GM23248 (cell line): ENCODE measurements at places on chromosomes 16 and 17. TPM values are rescaled to one million over a fixed set of nuclear protein-coding genes. Genes with fewer than 3 reads are reported as not detected.
A peak's percentile ranks its signal among the peaks of the same experiment; 100 is the strongest.

GRCh38 chr16:2456551-2457153 lies 3.3 kb upstream of the TEDC2 start:
- no peak overlapping the region for H3K27ac ChIP-seq
- no peak overlapping the region for H3K4me3 ChIP-seq
- DNase-seq = no peak
- H3K36me3 ChIP-seq = no peaks in the 10 kb centered on the region
- H3K27me3 ChIP-seq = no peaks in the 10 kb centered on the region

GRCh38 chr16:72798264-72798663 lies 249.7 kb downstream of the ZFHX3 start:
- no peak overlapping the region for H3K4me3 ChIP-seq
- no peak overlapping the region for H3K27ac ChIP-seq
- H3K36me3 ChIP-seq = peaks cover 37% of the 10 kb centered on the region
- no peak for DNase-seq
- no peaks in the 10 kb centered on the region for H3K27me3 ChIP-seq

- H3K36me3 ChIP-seq = no peaks in the 10 kb centered on the region
- no peak overlapping the region for H3K4me3 ChIP-seq
- no peaks in the 10 kb centered on the region for H3K27me3 ChIP-seq
- no peaks in the 10 kb centered on the region for H3K4me1 ChIP-seq
These were observed 39.9 kb downstream of the CENPV start for GRCh38 chr17:16313139-16314090.

GRCh38 chr17:5919089-5919488 lies 151.1 kb upstream of the WSCD1 start:
- no peaks in the 10 kb centered on the region for H3K4me1 ChIP-seq
- no peak for DNase-seq
- no peak overlapping the region for H3K27ac ChIP-seq
- H3K36me3 ChIP-seq = no peaks in the 10 kb centered on the region
- H3K4me3 ChIP-seq = no peak overlapping the region

DNA sequence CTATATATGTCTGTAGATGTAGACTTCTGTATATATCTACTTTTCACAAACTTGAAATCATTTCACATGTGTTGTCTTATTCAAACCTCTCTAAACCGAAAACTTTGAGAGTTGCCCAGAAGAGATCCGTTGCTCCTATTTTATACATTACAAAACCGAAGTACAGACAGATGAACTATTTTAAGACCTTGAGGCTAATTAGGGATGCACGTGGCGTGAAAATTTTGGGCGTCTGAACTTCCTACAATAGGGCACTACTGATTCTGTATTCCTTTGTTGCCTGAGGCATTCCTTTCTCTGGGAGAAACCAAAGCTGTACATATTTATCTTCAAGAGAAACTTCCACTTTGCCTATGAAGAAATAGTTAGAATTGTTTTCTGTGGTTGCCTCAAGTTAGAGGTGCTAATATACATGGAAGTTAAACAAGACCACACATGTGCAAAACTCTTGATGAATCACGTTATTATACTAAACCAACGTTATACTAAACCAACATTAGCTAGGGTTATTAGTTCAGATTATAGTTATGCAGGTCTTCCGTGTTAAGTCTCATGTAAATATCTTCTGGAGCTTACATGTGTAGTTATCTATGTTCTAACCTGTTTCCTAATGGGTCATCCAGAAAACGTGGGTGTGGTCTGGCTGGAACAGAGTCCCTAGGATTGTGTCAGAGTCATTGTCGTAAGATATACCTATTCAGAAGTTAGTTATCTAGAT lies 111.2 kb downstream of the RBFOX1 start:
- no peaks in the 10 kb centered on the region for H3K27me3 ChIP-seq
- DNase-seq = no peak
- H3K36me3 ChIP-seq = no peaks in the 10 kb centered on the region

DNA sequence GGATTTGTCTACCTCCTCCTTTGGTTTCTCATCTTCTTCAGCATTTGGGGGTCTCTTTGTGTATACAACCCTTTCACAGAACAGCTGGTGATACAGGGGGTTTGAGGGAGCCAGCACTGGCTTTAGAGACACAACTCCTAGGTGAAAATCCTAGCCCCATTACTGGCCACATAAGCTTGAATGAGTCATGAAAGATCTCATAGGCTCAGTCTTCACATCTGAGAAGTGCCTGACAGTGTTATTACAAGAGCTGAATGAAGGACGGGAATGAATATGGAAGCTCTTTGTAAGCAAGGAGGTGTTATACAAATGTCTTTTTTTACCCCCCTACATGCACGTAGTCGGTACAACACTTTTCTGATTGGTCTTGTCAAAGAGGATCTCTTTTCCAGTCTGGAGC lies 1.7 kb upstream of the B4GALNT2 start:
- peak; percentile 36 for DNase-seq
- H3K27ac ChIP-seq = no peak overlapping the region
- no peaks in the 10 kb centered on the region for H3K4me1 ChIP-seq
- no peak overlapping the region for H3K4me3 ChIP-seq

- no peaks in the 10 kb centered on the region for H3K36me3 ChIP-seq
- no peaks in the 10 kb centered on the region for H3K4me1 ChIP-seq
- H3K27me3 ChIP-seq = no peaks in the 10 kb centered on the region
- H3K27ac ChIP-seq = no peak overlapping the region
These were observed 7.8 kb upstream of the ADAP2 start for GRCh38 chr17:30913955-30914354.

GRCh38 chr16:3807425-3808123 lies 72.9 kb downstream of the CREBBP start:
- no peak for DNase-seq
- H3K4me1 ChIP-seq = no peaks in the 10 kb centered on the region
- H3K27me3 ChIP-seq = no peaks in the 10 kb centered on the region
- H3K4me3 ChIP-seq = no peak overlapping the region

DNA sequence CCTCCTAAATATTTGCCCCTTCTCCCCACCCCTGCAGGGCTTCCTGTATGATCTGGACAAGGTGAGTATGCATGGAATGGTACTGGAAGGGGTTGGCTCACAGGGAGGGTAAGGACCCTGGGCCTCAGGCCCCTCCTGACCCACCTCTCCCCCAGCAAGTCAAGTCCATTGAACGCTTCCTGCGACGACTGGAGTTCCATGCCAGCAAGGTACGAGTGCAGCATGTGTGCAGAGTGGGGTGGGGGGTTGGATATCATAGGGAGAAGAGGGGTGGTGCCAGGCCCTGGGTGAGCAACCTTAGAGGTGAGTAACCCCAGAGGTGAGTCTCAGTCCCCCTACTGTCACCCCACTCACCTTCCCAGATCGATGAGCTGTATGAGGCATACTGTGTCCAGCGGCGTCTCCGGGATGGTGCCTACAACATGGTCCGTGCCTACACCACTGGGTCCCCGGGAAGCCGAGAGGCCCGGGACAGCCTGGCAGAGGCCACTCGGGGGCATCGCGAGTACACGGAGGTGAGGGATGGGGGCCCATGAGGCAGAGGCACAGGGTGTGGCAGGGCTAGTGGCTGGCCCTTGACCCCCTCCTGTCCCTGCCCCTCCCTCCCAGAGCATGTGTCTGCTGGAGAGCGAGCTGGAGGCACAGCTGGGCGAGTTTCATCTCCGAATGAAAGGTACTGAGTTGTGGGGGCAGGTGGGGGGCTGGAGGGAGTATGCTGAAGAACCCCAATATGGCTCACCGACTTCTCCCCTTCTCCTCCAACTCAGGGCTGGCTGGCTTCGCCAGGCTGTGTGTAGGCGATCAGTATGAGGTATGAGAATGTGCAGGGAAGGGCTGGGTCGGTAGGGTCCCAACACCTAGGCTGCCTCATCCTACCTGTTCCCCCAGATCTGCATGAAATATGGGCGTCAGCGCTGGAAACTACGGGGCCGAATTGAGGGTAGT lies 11.3 kb downstream of the RIPOR1 start:
- H3K27ac ChIP-seq = no peak overlapping the region
- H3K36me3 ChIP-seq = peaks cover 6% of the 10 kb centered on the region
- no peak for DNase-seq
- H3K27me3 ChIP-seq = no peaks in the 10 kb centered on the region
- H3K4me1 ChIP-seq = 0 out of 2 replicates have a peak, but pooled peaks cover 7% of the 10 kb centered on the region

DNA sequence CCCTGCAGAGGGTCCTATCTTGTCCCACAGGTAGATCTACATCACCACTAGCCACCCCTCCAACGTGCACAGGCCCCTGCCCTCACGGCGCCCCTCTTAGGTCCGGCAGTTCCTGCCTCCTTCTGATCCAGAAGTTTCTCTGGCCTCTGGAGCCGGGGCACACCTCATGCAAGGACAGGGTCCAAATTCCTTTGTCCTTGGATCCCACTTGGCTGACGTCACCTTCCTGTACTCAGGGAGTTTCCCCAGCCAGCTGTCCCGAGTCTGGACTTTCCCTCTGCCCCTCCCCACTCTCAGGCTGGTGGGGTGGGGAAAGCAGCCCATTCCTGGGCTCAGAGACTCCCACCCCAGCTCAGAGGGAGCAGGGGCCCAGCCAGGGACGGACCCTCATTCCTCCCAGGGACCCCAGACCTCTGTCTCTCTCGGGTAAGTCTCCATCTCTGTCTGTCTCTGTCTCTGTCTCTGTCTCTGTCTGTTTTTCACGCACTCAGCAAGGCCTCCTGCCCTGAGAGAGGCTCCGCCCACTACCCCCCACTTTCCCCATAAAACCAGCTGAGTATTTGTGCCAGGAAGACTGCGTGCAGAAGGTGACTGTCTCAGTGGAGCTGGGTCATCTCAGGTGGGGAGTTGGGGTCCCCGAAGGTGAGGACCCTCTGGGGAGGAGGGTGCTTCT lies at the start of gene IL32:
TSS of gene IL32 (plus strand) at position 572 of the 673 bp plus-strand sequence. CDS start 172 bp downstream, outside the sequence.
- no peak within 1 kb of the TSS for H3K27ac ChIP-seq
- H3K27me3 ChIP-seq = no peaks in the 10 kb centered on the region
- no peaks in the 10 kb centered on the region for H3K36me3 ChIP-seq
- H3K4me1 ChIP-seq = peaks cover 5% of the 10 kb centered on the region

GRCh38 chr16:67388591-67388990 lies 4.7 kb downstream of the TPPP3 start:
- no peaks in the 10 kb centered on the region for H3K36me3 ChIP-seq
- no peak overlapping the region for H3K4me3 ChIP-seq
- H3K27me3 ChIP-seq = no peaks in the 10 kb centered on the region
- DNase-seq = no peak
- no peak overlapping the region for H3K27ac ChIP-seq
- 0 out of 2 replicates have a peak, but pooled peaks cover 7% of the 10 kb centered on the region for H3K4me1 ChIP-seq

DNA sequence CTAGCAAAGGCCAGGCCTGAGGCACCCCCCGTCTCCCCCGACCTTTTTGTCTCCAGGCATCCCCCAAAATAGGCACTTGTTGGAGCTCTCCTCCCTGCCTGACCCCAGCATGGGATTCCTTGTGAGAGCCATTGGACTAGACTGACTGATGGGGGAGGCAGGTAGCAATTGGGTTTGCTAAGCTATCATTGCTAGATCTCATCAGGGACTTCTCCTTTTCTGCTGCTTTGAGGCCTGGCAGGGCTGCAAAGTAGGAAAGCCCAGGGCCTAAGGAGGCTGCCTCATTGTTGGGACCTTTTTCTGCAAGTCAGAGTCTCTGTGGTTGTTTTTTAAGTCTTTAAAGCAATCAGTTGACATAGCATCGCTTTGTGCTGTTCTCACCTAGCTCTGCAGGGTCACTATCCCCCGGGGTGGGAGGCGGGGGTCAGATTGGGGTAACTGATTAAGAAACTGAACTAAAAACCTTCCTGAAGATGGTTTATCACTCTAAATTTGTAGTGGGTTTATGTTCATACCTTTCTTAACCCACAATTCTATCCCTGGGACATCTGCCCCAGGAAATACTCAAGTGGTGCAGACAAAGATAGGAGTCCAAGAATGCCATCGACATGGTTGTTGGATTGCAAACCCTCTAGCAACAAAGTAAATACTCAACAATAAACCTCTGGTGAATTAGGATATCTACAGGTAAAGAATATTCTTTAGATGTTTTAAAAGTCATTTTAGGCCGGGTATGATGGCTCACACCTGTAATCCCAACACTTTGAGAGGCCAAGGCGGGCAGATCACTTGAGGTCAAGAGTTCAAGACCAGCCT lies 28.0 kb downstream of the LLGL2 start:
- H3K27me3 ChIP-seq = no peaks in the 10 kb centered on the region
- no peak overlapping the region for H3K27ac ChIP-seq
- no peaks in the 10 kb centered on the region for H3K4me1 ChIP-seq

DNA sequence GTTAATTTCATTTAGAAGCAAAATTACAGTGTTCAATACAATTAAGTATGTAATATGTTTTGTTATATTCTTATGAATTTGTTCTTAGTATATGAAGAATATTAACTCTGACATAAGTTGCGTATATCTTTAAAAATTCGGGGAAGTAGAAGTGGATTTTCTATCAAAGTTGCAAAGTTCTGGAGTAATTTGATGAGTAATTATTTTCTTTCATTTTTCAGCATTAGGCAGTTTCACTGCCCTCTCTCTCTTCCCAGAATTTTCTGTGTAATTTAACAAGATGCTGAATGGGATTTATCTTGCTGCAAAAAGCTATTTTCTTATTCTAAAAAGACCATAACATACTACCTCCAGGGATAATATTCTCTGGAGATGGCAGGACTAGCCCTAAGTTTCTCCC lies 8.9 kb upstream of the CCL18 start:
- no peaks in the 10 kb centered on the region for H3K4me1 ChIP-seq
- H3K27ac ChIP-seq = no peak overlapping the region
- no peak overlapping the region for H3K4me3 ChIP-seq
- H3K36me3 ChIP-seq = no peaks in the 10 kb centered on the region
- DNase-seq = no peak

GRCh38 chr17:82876602-82877379 lies 37.0 kb upstream of the ZNF750 start:
- no peak overlapping the region for H3K4me3 ChIP-seq
- peak; percentile 93 for DNase-seq
- H3K27me3 ChIP-seq = no peaks in the 10 kb centered on the region
- peaks cover 13% of the 10 kb centered on the region for H3K4me1 ChIP-seq
- H3K27ac ChIP-seq = peak overlapping the region; percentile 66

DNA sequence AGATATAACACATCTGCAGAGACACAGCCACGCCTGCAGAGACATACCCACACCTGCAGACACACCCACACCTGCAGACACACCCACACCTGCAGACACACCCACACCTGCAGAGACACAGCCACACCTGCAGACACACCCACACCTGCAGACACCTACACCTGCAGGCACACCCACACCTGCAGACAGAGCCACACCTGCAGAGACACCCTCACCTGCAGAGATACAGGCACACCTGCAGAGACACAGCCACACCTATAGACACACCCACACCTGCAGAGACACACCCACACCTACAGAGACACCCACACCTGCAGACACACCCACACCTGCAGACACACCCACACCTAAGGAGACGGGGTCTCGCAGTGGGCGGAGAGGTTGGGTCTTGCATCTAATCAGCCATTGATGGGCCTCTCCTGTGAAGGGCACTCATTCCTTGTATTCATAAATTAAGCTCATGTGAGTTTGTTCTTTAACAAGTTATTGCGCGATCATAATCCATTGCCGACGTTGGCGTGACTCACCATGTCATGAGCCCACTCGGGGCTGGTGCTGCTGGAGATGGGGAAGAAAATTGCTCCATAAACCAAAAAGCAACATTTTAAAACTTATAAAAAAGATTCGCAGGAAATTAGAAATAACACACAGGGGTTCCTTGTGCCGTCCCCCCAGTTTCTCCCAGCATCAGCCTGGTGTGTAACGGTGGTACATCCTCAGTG lies 28.9 kb upstream of the CDH15 start:
- H3K27ac ChIP-seq = no peak overlapping the region
- H3K4me3 ChIP-seq = no peak overlapping the region
- no peaks in the 10 kb centered on the region for H3K4me1 ChIP-seq
- no peaks in the 10 kb centered on the region for H3K36me3 ChIP-seq
- DNase-seq = peak; percentile 29

The PHKG2 gene
- 12.5 and 19.9 TPM in 2 replicates for total RNA-seq

The TEKT1 gene
- not detected in 2 replicates for total RNA-seq

The OR4D1 gene
- not detected in 2 replicates for total RNA-seq

The SLC2A4 gene
- not detected in 2 replicates for total RNA-seq

The ZFPM1 gene
- 0.25 and 2.4 TPM in 2 replicates for total RNA-seq

The KRT23 gene
- total RNA-seq = not detected in 2 replicates
